ENCODE measurements at places on chromosomes 6 and 20. TPM values are rescaled to one million over a fixed set of nuclear protein-coding genes. Genes with fewer than 3 reads are reported as not detected.

DNA sequence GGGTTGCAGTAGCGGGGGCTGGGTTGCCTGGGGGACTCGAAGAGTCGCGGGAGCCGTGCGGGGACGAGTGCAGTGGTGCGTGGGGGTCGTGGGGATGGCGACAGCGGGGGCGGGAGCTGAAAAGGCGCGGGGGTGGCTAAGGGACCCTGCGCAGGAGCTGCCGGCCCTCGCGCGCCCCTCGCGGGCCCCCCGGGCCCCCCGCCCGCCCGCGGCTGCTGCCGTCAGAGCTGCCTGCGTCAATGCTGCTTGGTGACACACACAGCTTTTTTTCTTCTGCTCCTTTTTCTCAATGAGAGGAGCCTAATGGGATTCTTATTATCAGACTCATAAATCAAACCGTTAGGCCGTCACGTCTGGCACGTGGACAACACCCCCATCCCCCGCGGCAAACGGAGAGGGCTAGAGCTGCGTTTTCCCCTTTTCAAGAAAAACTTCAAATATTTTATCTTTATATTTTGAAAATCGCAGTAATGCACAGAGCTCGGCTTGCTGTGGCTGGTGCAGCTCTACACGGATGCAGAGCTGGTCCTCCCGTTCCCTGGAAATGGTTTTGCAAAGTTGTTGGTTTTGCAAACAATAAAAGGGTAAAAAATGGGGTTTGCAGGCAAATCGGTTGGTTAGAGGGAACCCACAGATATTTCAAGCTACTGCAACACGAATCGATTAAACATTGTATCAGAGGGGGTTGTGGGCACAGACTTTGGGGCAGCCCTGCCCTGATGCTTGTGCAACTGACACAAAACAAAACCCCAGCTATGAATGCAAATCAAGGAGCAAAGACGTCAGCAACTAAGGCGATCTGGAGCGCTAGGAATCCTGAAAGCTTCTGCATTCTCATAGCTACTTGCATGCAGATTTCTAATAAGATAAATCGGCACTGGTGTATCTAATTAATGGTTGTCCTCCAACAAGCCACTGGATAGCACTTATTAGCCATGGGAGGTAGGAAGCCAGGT lies 161.4 kb downstream of the TBXT start:
- no peak for DNase-seq

The CST5 gene
- not detected for total RNA-seq

DNA sequence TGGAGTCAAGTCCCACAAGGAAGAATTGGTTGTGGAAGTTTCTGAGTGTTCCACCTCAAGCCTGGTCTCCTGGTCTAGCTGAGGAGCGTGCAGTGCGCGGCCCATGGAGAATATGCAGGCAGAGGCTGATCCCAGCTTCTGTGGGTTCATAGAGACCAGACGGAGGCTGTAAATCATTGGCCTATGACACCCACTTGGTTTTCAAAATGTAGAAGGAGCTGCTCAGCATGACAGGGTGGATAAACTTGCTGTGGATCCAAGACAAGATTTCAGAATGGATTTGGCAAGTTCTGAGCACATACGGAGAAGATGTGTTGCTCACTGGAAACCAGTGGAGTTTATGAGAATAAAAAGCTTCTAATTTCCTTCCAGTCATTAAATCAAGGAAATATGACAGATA lies 744 bp downstream of the KIF25 start:
- no peak for DNase-seq

The RAET1L gene
- total RNA-seq: not detected

DNA sequence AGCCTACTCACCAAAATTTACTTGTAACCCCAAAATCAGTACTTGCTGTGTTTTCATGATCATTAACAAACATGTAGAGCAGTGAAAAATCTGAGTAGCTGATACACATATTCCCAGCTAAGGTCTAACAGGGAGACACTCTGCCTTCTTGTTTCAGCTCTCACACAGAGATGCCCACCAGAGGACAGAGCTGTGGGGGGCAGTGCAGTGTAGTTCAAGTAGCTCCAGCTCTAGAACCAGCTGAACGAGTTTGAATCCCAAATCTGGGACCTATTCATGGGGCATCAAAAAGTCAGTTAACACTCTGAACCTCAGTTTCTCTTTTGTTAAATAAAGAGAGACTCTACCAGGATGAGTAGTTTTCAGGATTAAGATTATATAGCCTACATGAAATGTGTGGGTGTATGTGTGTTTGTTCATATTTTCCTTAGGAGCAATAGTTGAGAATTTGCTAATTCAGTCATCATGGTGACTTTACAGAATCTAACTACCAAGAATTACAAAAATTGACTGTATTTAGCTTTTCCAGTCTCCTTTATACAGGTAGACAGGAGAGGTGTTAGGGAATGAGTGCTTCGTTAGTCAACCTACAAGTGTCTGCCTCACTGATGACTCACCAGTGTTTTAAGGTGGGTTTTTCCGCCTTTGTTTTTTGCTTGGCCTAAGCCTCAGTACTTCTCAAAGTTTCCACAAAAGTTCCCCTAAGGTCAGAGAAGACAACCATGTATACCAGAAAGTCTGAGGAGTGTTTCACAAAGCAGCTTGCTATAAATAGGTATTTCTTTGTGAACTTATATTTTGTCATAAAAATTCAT lies 164.0 kb upstream of the RUNX2 start:
- DNase-seq: no peak

The RIPPLY2 gene
- total RNA-seq: not detected

Measured in left lobe of liver (tissue), 2 donors.